ENCODE measurements at places on chromosomes 3 and 15.

- no peak for DNase-seq
These were observed 169.5 kb upstream of the COL8A1 start for GRCh38 chr3:99468918-99469317.

DNA sequence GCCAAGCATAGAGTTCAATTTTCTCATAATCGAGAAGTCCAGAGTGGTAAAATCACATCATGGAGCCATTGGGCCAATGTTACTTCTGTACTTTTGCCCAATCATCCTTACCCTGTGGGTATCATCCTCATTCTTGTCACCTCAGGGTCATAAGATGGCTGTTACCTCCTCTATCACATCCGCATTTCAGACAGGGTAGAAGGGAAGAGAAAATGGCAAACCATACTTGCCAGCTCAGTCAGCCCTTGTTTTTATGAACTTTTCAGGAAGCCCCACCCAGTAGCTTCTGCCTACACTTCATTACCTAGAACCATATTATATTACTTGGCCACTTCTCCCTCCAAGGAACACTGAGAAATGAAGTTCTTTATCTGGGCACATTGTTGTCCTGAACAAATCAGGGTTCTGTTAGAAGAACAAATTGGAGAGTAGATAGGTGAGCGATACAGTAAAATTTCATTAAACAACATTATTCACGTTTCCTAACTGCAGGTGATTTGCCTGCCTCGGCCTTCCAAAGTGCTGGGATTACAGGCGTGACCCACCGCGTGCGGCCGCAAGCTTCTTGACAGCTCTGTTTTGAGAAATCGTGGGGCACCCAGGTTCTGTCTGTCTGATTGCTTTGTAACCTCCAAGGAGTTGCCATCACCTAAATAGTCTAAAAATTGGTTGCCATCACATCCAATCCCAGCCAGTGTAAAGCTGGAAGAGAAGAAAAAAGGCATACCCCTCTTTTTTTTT, 34.5 kb upstream of the RPN1 start:
- DNase-seq = no peak

DNA sequence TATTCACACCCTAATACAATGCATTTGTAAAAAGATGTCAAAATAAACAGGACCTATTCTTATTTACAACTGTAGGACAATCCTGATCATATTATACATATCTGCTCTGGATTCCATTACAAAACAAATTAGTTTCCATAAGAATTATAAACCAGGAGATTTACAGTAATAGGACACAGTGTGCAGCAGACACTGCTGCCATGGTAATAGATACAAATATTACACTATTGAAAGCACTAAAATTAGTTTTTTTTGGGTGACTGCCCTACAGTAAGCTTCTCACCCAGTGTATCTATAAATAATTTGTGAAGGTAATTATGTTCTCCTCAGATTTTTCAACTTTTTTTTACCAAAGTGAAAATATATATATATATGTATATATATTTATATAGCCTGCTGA, 47.9 kb downstream of the USF3 start:
- DNase-seq = no peak

DNA sequence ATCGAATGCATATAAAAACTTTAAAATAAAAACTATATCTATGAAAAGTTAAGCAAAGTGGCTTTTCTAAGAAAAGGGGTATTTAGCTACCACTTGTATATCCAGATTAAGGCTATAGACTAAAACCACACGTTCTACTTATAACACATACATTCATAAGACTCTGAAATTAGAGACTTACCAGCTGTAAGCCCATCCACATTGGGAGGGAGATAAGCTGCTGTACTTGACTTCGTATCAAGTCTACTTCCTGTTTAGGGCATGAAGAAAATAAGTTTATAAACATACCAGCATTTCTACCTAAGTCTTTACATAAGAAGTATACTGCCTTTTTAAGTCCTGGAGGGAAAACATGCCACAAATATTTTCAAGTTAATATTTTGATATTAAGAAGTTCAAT, 27.7 kb downstream of the AQR start:
- DNase-seq = no peak

- DNase-seq = no peak
These were observed 130.8 kb downstream of the SERPINI1 start for GRCh38 chr3:167866331-167866730.

- no peak for DNase-seq
These were observed 1.9 kb downstream of the IVD start for GRCh38 chr15:40407330-40407990.

DNA sequence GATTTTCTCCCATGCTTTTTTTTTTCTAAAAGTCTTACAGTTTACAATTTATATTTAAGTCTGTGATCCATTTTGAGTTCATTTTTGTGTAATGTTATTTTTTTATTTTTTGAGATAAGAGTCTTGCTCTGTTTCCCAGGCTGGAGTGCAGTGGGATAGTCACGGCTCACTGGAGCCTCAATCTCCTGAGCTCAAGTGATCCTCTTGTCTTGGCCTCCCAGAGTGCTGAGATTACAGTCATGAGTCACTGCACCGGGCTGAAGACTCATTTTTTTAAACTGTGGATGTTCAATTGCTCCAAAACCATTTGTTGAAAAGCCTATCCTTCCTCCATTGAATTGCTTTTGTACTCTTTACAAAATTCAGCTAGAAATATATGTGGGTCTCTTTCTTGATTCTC, 19.5 kb downstream of the LNP1 start:
- no peak for DNase-seq

DNA sequence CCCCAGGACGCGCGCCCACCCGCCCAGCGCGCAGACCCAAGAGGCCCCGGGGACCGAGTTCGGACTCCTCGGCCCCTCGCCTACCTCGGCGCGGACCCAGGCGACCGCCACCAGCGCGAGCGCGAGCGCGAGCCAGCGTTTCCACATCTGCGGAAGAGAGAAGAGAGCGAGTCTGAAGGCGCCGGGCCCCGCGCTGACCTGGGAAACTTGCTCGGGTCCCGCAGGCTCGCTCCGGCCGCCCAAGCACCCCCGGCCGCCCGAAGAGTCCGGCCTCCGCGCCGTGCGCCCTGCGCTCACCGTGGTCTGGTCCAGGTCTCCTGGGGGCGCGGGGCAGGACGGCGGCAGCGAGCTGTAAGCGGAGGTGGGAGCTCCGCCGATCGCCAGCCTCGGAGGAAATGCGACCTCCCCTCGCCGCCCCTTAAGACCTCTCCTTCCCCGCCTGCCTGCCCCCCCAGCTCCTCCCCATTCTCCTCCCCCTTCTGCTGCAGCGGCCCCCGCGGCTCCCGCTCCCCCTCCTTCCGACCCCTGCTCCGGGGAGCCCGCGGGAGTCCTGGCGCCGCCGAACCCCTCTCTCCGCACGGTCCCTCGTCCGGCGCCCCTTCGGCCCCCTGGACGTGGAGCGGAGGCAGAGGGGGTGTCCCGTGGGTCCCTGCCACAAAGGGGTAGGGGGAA, at the start of gene FSTL1:
TSS of gene FSTL1 (minus strand) at position 393 of the 672 bp plus-strand sequence. CDS start at position 147, 246 bp downstream.
- DNase-seq = no peak

DNA sequence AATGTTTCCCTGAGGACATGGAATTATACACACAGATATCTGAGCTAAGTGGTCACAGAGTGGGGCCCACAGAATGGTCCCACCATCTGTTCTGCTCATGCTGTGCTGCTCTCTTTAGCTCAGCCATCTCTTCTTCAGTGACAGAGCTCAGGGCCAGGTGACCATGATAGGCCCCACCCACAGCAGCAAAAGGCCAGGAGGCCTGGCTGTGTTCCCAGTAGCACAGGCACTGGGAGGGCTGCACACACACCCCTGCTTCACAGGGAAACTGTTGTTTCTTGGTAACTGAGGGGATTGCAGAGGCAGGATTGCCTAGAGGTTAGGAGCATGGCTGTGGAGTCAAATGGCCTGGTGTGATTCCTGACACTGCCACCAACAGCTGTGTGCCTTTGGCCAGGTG, 4.8 kb upstream of the FBXW12 start:
- no peak for DNase-seq

DNA sequence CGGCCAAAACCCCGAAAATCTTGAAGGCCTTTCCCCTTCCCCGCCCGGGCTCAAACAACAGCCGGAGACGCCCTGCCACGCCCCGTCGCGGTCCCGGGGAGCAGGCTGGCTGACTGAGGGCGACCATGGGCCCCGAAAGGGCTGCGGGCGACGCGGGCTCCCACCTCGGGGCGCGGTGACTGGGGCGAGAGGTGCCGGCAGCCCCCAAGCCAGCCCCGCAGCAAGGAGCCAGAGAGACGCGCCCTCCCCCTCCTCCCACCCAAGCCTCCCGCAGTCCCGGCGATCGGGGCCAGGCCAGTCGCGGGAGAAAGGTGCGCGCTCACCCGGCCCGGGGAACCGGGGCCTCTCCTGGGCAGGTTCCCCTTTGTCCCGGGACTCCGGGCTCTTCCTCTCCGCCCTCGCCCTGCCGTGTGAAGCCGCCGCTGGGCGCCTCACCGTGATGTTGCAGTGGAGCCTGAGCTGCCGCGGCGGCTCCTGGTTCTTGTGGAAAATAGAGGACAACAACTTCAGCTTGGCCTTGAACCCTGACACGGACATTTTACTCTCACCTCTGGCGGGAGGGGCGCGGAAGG, 30.6 kb upstream of the ZSCAN2 start:
- no peak for DNase-seq

GRCh38 chr3:98564282-98565005, 29.0 kb downstream of the CPOX start:
- no peak for DNase-seq

DNA sequence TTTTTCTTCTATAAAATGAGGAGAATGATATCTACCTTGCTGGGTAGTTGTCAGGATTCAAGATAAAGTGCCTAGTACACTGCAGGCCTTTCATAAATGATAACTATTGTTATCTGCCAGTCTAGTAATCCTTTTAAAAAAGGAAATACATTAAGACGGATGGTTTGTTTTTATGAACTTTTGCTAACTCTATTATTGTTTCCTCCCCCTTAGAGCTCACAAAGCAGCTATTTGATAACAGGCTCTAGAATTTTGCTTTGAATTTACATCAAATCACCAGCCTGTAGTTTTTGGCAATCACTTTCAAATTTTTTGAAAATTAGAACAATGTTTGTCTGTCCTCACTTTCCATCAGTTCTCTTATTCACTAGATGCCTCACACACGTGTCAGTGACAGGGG, 39.8 kb downstream of the BLM start:
- DNase-seq = no peak

- DNase-seq = no peak
These were observed 11.7 kb downstream of the MRPS11 start for GRCh38 chr15:88479169-88479568.

GRCh38 chr3:177468816-177469215, 271.5 kb upstream of the TBL1XR1 start:
- no peak for DNase-seq

GRCh38 chr3:115245438-115245837, 98.3 kb upstream of the ZBTB20 start:
- no peak for DNase-seq

GRCh38 chr15:39621976-39622375, 41.1 kb downstream of the THBS1 start:
- DNase-seq = no peak

DNA sequence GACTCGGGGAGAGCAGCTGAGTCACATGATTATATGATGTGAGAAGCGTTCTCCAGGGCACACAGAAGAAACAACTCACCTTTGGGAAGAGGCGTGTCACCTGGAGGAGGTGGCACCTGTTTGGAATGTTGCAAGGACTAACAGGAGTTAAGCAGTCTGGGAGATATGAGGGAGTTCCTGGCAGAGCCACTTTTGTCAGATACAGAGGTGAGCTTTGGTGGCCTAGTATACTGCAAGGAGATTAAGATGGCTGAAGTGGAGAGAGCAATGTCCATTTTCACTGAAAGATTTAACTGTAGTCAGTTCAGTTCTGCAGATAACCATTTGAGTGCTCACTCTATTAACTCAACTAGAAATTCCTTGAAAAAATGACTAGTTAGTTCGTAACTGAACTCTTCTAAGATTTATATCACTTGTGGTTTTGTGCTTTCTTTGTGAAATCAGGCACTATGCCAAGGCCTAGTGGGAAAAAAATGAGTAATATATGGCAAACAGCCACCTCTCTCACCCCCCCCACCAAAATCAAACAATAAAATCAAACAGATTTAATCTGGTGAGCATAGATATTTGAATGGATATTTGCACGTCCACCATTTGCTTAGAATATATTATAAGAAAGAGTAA, 61.3 kb downstream of the CRYBG3 start:
- no peak for DNase-seq

GRCh38 chr3:131526801-131527347, 24.1 kb upstream of the MRPL3 start:
- DNase-seq = no peak

GRCh38 chr3:15268033-15268631, 62.1 kb downstream of the CAPN7 start:
- peak; percentile 34 for DNase-seq

GRCh38 chr3:95351158-95351557, 1288.3 kb downstream of the NSUN3 start:
- no peak for DNase-seq

GRCh38 chr3:61664105-61664482, 102.7 kb downstream of the PTPRG start:
- peak; percentile 94 for DNase-seq

DNA sequence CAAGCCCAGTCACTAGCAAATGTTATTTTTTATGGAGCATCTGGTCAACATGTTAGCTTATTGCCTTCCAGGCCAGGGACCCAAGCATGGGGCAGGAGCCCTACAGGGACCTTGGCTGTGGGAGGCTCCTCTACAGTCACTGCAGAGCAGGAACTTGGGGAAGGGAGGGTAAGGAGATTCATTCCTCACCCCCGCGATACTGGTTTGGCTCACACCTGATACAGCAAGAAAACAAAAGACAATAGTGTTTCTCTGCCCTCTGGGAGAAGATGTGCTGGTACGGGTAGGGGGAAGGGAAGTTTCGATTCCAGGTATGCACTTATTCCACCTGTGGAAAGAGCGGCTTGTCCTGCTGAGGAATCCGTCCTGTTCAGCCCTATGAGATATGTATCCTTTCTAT, 77.6 kb downstream of the SLC12A8 start:
- DNase-seq = no peak

DNA sequence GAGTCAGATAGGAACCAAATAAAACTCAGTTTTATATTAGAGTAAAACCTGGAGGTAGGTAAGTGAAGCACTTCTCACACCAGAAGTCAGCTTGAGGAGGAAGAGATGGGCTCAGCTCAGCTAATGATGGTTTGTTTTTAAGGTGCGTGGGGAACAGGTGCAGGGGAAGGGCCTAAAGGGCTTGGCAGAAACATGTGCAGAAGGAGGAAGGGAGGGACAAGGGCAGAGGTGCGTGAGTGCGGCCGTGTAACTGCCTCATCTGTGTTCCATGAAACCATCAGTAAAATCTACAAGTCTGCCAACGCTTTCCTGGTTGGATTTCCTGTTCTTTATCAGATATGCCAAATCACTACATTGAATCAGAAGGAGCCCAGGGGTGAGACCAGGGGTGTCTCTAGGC, 19.9 kb downstream of the FYCO1 start:
- no peak for DNase-seq

DNA sequence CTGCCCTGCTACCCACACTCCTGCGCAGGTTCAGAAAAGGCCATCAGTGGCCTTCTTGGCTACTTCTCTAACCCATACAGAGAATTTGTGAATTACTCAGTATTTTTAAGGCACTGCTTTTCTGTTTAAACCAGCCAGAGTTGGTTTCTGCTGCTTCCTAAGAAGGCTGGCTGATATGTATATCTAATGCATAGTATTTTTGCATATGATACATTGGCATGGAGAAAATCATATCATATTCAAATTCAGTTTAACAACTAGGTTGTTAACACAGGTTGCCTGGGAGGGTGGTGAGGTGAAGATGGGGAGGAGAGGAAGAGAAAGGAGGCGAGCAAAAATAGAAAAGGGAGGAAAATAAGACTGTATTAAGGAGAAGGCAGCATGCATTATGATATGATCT, 132.8 kb upstream of the ADPGK start:
- DNase-seq = no peak

GRCh38 chr15:76401285-76401684, 64.7 kb downstream of the ISL2 start:
- DNase-seq = no peak

Data from brain pericyte (primary cell).